A549 treated with CORT108297 at 1 μM for 4 hours (cell line): ENCODE measurements at places on chromosomes 12 and 14. TPM values are rescaled to one million over a fixed set of nuclear protein-coding genes. Genes with fewer than 3 reads are reported as not detected.

The ARHGDIB gene
- total RNA-seq: 0.75 to 1.6 TPM (median 1.3 TPM) in 5 replicates

The GUCY2C gene
- 0.02 TPM in 2 of 5 replicates, not detected in the others for total RNA-seq

The RNU4-1 gene
- total RNA-seq: not detected in 5 replicates

The BICDL1 gene
- total RNA-seq: 2.7 to 4.8 TPM (median 4.3 TPM) in 5 replicates

The SLC10A1 gene
- not detected in 5 replicates for total RNA-seq

The CLEC4E gene
- 0.27 to 0.47 TPM (median 0.36 TPM) in 4 of 5 replicates, not detected in the other for total RNA-seq

The REP15 gene
- 0.34 to 0.62 TPM (median 0.51 TPM) in 5 replicates for total RNA-seq

The TAS2R31 gene
- 0.13 to 0.28 TPM (median 0.17 TPM) in 3 of 5 replicates, not detected in the others for total RNA-seq

The LTB4R2 gene
- 2.2 to 6.0 TPM (median 5.7 TPM) in 5 replicates for total RNA-seq

The SLC5A8 gene
- total RNA-seq: not detected in 5 replicates

The KRT78 gene
- total RNA-seq: 0.08 to 0.14 TPM (median 0.10 TPM) in 3 of 5 replicates, not detected in the others
